Fibroblast of skin of left quadriceps (primary cell): ENCODE measurements at places on chromosomes 1 and 21.

- peak; percentile 96 for DNase-seq
These were observed 46.3 kb upstream of the VANGL1 start for GRCh38 chr1:115595279-115596079.

- DNase-seq: peak; percentile 77
These were observed 75.8 kb downstream of the CTH start for GRCh38 chr1:70486676-70487458.

GRCh38 chr1:243253926-243254232 is 1.2 kb downstream of the CEP170 start:
- DNase-seq: no peak

DNA sequence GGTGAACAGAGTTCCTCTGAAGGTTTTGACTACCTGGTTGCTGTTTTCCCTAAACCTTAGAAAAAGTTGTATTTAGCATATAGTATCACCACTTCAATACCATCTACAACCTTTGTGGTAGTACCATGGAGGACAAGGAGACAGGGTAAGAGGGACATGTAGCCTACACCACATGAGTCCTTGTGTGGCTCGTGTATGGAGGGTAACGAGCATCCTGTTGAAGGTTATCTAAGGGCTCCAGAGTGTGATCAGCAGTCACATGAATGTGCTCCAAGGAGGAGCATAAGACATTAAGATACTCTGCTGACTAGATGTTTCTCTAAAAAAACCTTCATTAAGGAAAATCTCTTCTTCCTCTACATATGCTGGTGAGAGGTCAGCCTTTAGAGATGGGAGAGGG is 67.3 kb downstream of the VCAM1 start:
- DNase-seq: no peak

DNA sequence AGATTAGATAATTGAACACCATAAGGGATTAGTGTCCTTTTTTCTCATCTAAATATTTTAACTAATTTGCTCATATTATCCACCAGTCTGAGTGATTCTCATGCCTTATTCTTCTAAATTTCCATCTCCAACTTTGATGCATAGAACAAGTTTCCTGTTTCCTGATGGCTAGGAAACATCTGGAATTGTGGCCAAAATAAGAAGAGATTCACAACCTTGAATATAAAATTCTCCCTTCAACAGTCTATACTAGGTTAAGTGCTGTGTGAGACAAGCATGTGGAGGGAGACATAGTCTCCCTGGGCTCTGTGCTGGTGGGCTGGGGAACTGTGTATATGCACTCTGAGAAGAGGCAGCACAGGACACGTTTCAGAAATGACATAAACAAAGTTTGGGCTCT is 21.6 kb upstream of the ROR1 start:
- DNase-seq: no peak

DNA sequence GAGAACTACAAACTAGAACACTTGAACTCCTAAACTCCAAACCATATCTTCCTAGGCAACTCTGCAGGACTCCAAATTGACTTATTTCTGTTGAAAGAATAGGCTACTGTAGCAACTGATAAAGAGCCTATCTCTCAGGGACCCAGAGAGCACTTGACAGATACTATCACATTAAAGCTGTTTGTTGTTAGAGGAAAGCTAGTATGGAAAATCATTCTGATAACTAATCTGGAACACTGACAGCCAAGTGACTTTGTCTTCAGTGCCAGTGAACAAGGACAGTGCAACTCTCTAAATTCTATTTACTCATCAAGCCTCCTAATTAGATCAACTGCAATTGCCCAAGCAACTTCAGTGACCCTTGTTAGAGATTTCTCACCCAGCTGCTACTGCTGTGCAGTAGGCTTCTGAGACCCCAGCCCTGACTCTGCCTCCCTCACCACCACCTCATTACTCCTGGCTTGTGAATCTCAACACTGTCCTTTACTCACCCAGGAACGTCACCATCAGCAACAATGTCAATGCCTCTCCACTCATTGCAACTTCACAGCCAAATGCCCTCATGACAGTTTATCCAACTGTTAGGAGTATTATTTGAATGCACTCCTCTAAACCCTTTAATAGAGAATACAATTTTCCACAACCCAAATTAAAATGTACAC is 7.4 kb upstream of the RGS13 start:
- DNase-seq: no peak

GRCh38 chr1:165281207-165281901 is 75.2 kb downstream of the LMX1A start:
- no peak for DNase-seq

DNA sequence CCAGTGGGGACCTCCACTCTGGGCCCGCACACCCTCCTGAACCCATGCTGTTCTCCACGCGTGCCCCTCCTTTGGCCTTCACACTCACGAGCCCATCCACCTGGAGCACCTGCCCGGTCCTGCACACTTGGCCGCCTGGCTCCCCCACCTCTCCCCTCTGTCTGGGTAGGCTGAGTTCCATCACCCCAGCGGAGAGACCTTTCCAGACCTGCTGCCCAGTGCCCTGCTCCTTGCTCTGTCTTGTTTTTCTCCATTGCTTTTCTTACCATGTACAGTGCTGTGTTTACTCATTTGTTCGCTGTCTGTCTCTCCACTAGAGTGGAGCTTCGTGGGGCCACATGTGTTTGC is 351.0 kb upstream of the VAMP3 start:
- no peak for DNase-seq

GRCh38 chr1:23069149-23069548 is 49.9 kb downstream of the KDM1A start:
- DNase-seq: no peak

GRCh38 chr1:18529714-18530113 is 49.0 kb downstream of the KLHDC7A start:
- DNase-seq: no peak

- DNase-seq: no peak
These were observed 624.8 kb upstream of the PTBP2 start for GRCh38 chr1:96096613-96097321.

DNA sequence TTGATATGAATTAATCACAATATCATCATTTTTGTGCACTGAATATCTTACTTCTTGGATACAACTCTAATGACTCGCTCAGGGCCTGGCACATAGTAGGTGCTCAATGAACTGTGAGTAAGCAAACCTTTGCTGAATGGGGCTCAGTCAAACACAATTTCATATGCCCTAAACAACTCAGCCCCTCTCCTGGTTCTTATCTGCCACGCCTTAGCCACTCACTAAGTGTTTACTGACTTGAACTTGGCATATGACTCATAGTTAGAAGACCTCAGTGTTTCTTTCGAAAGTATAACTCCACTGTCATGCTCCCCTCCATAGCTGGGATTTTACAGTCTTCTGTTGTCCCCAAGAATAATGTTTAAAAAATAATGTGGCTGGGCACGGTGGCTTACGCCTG is 4.8 kb upstream of the IFNLR1 start:
- DNase-seq: no peak

GRCh38 chr21:45148316-45148990 is 74.1 kb downstream of the ADARB1 start:
- no peak for DNase-seq

GRCh38 chr1:221286399-221286798 is 407.2 kb downstream of the HLX start:
- DNase-seq: no peak

DNA sequence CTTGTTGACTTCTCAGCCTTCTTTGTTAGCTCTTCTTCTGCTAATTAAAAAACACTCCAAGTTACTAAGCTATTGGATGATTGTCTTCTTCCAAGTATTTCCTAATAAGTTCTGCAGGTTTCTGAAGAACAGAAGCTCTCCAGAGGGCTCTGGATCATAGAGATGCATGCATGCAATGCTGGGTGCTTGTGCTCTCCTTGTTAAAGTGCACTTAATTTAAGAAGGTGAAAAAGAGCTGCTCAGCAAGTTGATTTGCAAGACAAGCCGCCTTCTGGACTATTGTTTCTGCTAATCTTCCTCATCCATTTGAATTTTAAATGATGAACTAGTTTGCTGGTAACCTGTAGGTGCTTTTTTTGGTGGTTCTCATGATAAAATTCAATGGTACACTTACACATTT is 16.1 kb downstream of the RRP15 start:
- no peak for DNase-seq

- no peak for DNase-seq
These were observed 49.1 kb upstream of the CSF3R start for GRCh38 chr1:36531833-36532232.

- no peak for DNase-seq
These were observed 120.7 kb upstream of the CSF3R start for GRCh38 chr1:36603461-36603860.

- no peak for DNase-seq
These were observed 1384.6 kb downstream of the MRPL39 start for GRCh38 chr21:24222676-24223075.

- no peak for DNase-seq
These were observed 7.1 kb upstream of the PEF1 start for GRCh38 chr1:31651766-31652165.

DNA sequence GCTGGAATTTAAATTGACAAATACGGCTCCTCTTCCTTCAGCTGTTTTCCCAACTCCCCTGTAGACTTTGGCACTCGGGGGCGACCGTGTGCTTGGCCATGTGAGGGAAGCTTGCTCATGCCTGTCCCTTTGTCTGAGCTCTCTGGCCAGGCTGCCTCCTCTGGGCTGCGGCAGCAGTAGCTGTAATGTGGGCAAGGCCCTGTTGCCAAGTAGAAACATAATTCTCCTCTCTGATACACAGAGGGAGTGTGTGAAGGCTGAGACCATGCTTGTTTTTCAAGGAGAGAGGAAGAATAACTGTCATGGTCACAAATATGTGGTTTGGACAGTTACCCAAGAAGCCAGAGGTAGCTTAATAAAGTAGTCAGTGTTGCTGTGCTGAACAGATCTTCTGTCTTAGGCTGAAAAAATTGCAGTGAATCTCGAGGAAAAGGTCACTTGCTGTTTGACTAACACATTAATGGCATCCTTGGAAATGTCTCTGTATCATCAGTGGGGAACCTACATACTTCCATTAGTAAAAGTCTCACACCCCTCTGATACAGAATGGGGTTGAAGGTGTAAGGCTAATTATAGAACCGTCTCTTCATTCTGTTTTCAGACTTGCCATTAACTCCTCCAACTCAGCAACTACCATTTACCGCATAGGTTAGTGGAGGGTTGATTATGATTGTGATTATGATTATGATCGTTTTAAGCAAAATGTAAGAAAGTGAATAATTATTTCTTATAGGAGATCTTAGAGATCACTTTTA is 94.6 kb downstream of the TGFB2 start:
- DNase-seq: no peak

DNA sequence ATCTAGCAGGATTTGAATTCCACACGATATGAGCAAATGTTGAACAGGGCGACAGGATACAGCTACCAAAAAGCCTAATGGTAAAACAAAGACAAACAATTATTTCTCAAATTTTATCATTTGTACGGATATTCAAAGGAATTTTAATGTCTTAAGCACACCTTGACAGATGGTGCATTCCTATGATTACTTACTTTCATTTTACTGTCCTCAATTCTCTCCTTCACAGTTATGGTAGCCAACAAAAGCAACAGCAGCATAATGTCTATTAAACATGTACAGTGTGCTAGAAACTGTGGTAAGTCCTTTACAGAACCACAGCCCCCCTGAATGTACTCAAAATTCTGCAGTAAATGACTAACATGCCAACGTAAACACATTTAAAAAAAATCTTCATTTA is 365.8 kb downstream of the SMYD3 start:
- DNase-seq: no peak

- DNase-seq: no peak
These were observed 52.2 kb upstream of the ROR1 start for GRCh38 chr1:63721531-63722189.

GRCh38 chr1:157376681-157377080 is 175.6 kb downstream of the FCRL5 start:
- no peak for DNase-seq

GRCh38 chr1:92446546-92446945 is 40.2 kb downstream of the GFI1 start:
- no peak for DNase-seq

DNA sequence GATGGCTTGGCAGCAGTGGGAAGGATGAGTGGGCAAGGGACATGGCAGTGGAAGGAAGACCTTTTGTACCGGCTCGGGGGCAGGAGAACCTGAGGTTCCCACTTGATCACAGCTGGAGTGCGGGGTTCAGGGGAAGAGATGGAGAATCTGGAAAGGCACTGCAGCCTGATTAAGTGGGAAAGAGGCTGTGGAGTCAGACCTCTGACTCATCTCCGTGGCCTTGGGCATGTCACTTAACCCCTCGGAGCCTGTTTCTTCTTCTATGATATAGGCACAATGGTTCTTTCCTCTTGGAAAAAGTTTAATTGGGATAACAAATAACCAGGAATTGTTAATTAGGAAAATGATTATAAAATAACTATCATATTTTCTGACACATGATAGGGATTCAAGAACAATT is 13.1 kb upstream of the TMEM61 start:
- no peak for DNase-seq

GRCh38 chr1:221758455-221758854 is 16.6 kb upstream of the DUSP10 start:
- no peak for DNase-seq

DNA sequence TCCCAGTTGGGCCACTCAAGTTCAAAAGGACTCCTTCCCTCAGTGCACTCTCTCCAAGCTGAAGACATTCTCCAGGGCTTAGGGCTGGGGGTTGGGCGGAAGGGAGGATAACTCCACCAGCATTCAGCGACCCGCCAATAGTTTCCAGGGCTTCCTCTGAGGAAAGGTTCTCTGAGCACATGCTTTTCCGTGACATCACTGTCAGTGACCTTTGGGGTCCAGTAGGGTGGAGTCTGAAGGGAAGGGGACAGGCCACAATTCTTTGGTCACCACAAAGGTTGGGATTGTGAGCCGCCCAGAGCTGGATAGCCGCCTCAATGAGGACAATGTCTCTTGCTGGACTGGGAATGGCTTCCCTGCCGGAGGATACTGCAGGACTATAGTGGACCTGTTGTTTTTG is 22.8 kb upstream of the RXRG start:
- DNase-seq: no peak

DNA sequence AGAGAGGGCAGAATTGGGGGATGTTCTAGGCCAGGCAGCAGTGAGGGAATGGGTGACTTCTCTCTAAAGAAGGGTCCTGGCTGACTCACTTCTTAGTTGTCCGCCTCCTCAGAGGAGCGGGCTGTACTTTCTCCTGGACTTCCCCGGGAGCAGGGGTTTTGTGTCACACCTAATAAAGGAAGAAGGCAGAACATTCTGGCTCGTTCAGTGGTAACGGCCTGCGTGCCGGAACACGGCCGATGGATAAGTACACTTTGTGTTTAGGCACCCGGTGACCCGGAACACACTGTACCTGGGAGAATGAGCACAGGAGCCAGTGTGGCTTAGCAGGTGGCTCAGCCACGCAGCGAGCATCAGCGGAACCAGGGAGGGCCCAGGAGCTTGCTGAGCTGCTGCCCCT is 84.7 kb downstream of the FBXO2 start:
- DNase-seq: no peak
